ENCODE measurements at places on chromosomes 16 and 17. TPM values are rescaled to one million over a fixed set of nuclear protein-coding genes. Genes with fewer than 3 reads are reported as not detected.

DNA sequence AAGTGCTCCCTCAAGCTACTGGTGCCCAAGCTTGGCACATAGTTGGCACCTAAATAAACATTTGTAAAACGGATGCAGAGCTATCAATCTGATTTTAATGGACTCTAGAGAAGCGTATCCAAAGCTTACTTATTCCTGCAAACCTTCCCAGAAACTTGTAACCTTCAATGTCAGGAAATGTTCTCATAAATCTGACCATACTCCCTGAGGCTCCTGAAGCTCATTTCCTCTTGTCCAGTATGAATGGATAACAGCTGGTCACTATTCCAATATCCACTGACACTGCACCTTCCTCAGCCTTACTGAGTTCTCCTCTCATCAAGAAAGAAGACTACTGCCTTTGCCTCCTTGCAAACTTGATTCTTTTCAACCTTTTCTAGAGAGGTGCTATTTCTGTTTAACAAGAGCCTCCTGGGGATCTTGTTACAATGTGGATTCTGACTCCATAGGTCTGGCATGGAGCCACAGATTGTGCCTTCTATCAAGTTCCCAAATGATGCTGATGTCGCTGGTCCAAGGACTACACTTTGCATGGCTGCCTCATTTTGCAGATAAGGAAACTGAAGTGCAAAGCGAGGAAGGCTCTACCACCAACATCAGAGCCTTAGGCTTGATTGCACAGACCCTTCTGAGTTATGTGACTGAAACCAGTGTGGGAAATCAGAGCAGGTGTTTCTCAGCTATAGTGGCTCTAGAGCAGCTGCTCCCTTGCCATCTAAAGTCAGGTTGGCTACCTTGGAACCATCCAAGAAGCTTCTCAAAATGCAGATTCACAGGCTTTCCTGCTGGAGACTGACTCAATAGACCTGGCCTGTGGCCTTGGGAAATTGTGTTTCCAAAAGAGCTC lies 377.8 kb downstream of the SOX9 start:
- no peak for DNase-seq

TPSG1 gene
- not detected for total RNA-seq

DNA sequence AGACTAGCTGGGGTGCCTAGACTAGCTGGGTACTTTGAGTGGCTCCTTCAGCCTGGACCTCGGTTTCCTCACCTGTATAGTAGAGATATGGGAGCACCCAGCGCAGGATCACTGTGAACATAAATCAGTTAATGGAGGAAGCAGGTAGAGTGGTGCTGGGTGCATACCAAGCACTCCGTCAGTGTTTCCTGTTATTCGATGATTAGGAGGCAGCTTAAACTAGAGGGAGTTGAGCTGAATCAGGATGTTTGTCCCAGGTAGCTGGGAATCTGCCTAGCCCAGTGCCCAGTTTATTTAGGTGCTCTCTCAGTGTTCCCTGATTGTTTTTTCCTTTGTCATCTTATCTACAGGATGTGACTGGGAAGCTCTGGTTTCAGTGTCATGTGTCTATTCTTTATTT lies 8.4 kb upstream of the TMEM235 start:
- no peak for DNase-seq

DBF4B gene
- total RNA-seq = 4.9 TPM

GRCh38 chr16:20798364-20798763 lies 7.9 kb downstream of the ERI2 start:
- no peak for DNase-seq

KRTAP4-5 gene
- not detected for total RNA-seq

DNA sequence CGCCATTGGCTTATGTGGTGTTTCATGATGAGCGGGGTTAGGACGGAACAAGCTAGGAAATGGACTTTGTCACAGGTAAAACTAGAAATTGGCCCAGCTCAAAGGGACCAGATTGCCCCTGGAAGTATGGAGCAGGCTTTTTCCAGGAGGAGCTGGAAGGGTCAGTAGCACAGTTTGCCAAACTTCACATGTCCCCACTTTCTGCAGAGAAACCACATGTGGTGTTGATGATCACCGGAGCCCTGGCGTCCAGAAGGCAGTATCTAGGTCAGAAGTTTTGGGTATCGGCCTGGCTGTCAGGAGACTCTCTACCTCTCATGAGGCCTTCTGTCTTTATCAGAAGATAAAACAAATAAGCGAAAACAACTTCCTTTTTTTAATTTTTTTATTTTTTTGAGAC lies 248.5 kb downstream of the SOX9 start:
- DNase-seq = no peak

NECAB2 gene
- total RNA-seq = not detected

DNA sequence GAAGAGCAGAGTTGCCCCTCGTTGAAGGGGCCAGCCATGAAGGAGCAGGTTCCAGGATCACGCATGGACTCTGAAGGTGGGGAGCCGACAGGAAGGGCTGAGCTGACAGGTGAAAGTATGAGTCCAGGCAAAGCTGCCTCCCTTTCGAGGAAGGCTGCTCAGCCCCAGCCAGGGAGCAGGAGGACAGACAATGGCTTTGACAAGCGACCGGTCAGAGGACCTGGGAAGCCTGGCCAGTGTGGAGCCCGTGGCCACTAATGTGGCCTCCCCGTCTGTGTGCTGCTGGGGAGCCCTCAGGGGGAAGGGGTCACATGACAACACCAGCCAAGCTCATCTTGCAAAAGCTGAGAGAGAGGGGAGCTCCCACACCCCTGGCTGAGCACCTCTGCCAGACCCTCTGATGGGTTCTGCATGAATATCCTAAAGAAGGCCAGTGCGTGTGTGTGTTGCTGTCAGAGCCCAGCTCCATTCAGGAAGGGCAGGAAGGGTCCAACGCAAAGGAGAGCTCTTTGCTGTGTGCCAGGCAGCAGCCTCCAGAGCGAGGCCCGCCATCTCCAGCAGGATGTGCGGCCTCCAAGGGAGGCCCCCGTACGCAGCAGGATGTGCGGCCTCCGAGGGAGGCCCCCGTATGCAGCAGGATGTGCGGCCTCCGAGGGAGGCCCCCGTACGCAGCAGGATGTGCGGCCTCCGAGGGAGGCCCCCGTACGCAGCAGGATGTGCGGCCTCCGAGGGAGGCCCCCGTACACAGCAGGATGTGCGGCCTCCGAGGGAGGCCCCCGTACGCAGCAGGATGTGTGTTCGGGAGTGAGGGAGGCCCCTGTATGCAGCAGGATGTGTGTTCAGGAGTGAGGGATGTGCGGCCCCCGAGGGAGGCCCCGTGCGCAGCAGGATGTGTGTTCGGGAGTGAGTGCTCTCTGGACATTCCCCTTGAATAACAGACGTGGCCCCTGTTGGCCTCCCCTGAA lies 102.1 kb upstream of the CHMP6 start:
- DNase-seq = no peak

GRCh38 chr16:30185683-30186421 lies 2.5 kb downstream of the CORO1A start:
- no peak for DNase-seq

GRCh38 chr17:72891627-72892026 lies 200.9 kb downstream of the SLC39A11 start:
- DNase-seq = no peak

- DNase-seq = no peak
Observed at GRCh38 chr17:64002658-64003525, 4.7 kb downstream of the PRR29 start.

GRCh38 chr17:6651919-6652452 lies 424 bp downstream of the C17orf100 start:
- no peak for DNase-seq

DNA sequence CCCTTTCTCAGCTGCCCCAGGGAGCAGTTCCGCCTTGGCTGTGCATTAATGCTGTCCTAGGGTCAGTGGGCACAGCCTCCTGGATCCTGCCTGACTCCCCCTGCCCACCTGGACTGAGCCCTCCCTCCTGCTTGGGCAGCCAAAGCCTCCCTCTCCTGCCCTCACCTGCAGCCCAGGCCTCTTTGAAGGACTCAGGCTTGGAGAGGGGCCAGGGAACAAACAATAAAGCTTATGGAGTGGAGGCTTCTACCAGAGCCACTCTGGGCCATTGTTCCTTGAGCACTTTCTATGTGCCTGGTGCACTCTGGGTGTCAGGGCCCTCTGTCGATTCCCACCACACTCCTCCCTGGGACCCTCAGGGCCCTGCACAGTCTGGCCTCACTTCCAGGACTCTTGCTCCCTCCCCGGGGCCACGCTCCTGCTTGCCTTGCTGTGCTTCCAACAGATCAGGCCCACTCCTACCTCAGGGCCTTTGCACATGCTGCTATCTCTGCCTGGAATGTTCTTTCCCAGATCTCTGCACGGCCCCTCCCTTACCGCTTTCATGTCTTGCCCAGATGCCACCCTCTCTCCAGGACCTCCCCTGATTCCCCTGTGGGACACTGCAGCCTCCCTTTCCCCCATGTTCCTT lies 5.0 kb downstream of the KCNJ12 start:
- no peak for DNase-seq

KRTAP4-2 gene
- not detected for total RNA-seq

DNA sequence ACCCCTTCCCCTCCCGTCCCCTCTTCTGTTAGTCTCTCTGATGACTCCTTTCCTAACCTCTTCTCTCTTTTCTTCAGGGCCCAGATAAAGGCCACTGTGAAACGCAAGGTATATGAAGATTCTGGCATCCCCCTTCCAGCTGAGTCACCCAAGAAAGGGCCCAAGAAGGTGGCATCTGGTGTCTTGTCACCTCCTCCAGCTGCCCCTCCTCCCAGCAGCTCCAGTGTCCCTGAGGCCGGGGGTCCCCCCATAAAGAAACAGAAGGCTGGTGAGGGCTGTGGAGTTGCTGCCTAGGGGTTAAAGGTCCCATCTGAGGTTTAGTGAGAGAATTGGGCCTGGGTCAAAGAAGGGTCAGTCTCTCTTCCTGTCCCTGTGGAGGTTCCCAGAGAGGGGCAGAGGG lies 4.0 kb downstream of the RNASEK start:
- no peak for DNase-seq

- no peak for DNase-seq
Observed at GRCh38 chr17:14135906-14136590, 66.7 kb downstream of the COX10 start.

- no peak for DNase-seq
Observed at GRCh38 chr16:25845901-25846300, 154.1 kb downstream of the HS3ST4 start.

GRCh38 chr17:38578229-38579082 lies 27.3 kb downstream of the SRCIN1 start:
- no peak for DNase-seq

DNA sequence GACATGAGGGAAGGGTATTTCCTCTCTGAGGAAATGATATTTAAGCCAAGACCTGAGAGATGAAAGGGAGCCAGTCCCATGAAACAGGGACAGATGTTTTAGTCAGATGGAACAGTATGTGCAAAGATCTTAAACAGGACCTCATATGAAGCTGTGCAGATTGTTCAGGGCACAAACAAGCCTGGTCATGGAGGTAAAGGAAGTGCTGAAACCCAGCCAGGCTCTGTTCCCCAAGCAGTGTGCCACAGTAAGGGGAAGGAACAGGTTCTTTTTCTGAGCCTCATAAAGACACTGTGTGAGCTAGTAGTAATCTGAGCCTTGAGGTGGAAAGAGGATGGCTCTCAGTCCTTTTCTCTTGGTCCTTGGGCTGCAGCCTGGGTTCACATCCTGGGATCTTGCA lies 159.9 kb downstream of the ANKFN1 start:
- DNase-seq = no peak

PPP1R27 gene
- total RNA-seq = not detected

DNA sequence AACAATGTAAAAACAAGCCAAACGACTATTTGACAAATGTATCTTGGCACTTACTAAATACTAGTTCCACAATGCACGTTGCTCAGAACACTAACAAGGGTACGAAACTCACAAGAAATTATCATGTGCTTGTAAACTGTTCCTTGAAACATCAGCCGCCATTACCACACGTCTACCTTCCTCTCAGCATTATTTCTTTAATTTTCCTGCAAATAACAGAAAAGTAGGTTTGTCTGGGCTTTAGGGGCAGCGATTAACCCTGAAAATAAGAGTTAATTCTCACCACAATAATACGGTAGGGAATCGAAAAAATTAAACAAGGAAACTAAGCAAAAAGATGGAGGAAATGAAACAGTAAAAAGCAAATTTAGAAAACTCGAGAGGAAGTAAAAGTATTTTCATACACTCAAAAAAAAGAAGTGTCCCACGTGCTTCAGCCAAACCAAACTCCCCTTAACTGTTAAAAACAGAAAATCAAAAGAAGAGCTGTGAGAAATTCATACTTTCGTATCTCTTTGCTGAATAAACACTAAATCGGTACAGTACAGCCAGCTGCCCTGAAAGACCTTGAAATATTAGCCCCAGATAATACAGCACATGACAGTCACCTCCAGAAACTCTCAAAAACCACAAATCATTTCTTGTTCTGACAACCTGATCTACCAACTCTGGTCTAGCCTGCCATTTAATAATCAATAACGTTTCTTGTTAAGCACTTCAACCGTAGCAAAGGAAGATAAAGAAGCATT lies 1.2 kb downstream of the ARHGAP17 start:
- no peak for DNase-seq

DNA sequence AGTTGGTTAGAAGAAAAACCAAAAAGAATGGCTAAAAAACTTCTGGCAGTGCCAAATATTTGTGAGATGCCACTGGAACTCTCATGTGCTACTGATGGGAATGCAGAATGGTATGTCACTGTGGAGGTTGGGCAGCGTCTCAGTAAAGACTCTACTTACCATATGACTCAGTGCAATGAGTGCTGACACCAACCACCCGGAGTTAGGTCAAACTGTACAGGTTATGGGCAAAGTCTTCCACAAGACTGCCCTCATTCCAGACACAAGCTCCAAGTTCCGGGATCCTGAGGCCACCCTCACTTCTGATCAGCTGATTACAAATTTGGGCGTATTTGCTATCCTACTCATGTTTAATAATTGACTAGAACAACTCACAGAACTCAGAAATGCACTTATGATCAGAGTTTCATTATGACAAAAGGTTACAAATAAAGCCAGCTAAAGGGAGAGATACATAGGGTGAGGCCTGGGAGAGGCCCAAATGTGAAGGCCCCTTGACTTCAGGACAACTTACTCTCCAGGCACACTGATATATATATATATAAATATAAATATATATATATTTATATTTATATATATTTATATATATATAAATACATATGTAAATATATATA lies 114.9 kb downstream of the TRIM37 start:
- DNase-seq = no peak

- no peak for DNase-seq
Observed at GRCh38 chr16:86882586-86883280, 304.4 kb downstream of the FOXL1 start.

DNA sequence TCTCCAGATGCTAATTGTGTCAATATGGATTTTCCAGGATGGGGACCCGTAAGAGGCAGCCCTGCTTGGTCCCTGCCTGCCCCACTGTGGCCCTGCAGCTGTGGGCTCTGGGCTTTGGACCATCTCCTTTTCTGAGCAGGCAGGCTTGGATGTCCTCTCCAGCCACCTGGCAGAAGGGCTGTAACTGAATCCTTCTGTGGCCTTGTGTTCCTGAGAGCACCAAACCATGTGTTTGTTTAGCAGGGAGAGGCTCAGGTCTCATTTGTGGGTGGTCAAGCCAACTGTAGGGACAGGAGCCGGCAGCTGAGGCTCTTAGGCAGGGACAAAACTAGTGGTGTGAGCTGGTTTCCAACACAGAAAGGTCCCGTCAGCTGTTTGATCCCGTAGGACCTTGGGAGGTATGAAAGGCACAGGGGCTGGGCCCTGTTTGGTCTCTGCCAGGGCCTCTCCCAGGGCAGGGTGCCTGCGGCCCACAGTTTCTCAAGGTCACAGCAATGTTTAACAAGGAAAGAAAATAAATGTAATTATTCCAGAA lies 18.5 kb downstream of the SEC14L5 start:
- no peak for DNase-seq
